ENCODE measurements at places on chromosomes 7 and 10. TPM values are rescaled to one million over a fixed set of nuclear protein-coding genes. Genes with fewer than 3 reads are reported as not detected.

- no peak for DNase-seq
Measured at GRCh38 chr10:4648999-4649398, 177.0 kb upstream of the AKR1E2 start.

PSMC2 gene
- 105 TPM for total RNA-seq

GRCh38 chr10:119219871-119220270 is 12.5 kb downstream of the GRK5 start:
- DNase-seq, result no peak

PCGF5 gene
- total RNA-seq, result 60.6 TPM

GRCh38 chr10:69364232-69364940 is 52.3 kb downstream of the TACR2 start:
- DNase-seq, result no peak

AGR2 gene
- total RNA-seq, result not detected

GRCh38 chr7:28754447-28754846 is 203.7 kb downstream of the TRIL start:
- no peak for DNase-seq

- DNase-seq, result no peak
Measured at GRCh38 chr10:123945325-123945920, 53.8 kb upstream of the CPXM2 start.

- DNase-seq, result no peak
Measured at GRCh38 chr7:117993377-117994003, 120.2 kb upstream of the CTTNBP2 start.

- no peak for DNase-seq
Measured at GRCh38 chr10:59607970-59608369, 101.7 kb downstream of the SLC16A9 start.

RBP3 gene
- not detected for total RNA-seq

AKR1D1 gene
- not detected for total RNA-seq

TAC1 gene
- 0.19 TPM for total RNA-seq

MMP21 gene
- total RNA-seq, result 0.38 TPM

FOXI2 gene
- 0.14 TPM for total RNA-seq

DNA sequence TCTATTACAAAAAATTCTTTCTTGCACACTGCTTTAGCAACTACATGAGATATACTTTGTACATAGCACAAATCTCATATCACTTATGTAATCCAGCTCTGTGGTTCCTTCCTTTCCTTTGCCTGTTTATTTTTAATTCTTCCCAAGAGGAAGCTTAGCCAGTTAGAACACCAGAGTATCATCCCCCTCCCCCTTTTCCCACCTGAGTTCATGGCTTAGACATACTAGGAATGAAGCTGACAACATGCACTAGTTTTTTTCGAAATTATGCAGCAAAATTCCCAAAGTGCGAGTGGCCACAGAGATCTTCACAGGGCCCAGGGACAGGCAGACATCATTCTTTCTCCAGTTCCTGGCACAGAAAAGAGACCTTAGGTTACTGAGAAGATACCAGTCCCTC is 17.8 kb downstream of the CAV1 start:
- no peak for DNase-seq

VSTM2A gene
- total RNA-seq, result not detected

- DNase-seq, result no peak
Measured at GRCh38 chr7:29977886-29978651, 11.5 kb downstream of the SCRN1 start.

INMT gene
- total RNA-seq, result 83.8 TPM

COL26A1 gene
- not detected for total RNA-seq

- DNase-seq, result no peak
Measured at GRCh38 chr10:30445711-30446110, 11.7 kb downstream of the MAP3K8 start.

DNA sequence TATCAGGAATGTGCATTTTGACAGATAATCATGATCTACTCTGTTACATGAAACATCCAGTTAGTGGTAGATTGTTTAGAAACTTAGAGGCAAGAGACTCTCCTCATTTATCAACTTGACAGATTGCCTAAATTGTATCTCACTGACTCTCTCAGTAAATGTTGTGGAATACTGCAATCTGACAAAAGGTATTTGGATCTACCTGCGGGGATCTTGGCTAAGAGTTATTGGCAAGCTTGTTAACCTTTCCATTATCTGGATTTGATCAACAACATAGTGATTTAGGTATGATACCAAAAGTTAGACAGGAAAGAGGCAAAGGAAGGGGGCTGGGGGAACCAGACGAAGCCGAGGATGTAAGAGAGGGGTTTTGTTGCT is 2.0 kb downstream of the VSTM2A start:
- no peak for DNase-seq

GRCh38 chr7:53947732-53948131 is 594.4 kb upstream of the VSTM2A start:
- DNase-seq, result no peak

DNA sequence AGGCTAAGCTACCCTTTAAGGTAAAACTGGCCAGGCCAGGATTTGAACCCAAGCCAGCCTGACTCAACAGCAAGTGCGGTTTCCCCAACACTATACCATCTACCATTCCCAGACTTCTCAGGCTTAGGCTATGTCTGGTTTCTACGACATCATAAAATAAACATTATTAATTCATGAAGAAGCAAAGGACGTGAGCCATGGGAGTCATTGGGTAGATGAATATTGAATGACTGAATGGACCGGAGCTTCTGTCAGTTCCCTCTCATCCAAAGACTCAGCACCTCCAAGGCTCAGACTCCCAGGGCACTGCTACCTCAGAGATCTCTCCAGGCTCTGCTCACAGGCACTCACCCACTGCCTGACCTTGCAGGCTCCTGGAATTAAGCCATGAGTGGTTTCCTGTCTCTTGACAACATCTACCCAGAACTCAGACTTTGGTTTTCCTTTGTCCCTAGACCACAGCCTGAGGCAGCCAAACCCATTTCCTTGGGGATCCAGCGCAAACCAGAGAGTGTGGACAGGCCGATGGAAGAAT is 64.6 kb upstream of the STEAP1B start:
- DNase-seq, result peak; percentile 87

- DNase-seq, result no peak
Measured at GRCh38 chr10:58919927-58920654, 256.4 kb upstream of the PHYHIPL start.

- no peak for DNase-seq
Measured at GRCh38 chr7:100974021-100974420, 4.7 kb downstream of the MUC12 start.

DNA sequence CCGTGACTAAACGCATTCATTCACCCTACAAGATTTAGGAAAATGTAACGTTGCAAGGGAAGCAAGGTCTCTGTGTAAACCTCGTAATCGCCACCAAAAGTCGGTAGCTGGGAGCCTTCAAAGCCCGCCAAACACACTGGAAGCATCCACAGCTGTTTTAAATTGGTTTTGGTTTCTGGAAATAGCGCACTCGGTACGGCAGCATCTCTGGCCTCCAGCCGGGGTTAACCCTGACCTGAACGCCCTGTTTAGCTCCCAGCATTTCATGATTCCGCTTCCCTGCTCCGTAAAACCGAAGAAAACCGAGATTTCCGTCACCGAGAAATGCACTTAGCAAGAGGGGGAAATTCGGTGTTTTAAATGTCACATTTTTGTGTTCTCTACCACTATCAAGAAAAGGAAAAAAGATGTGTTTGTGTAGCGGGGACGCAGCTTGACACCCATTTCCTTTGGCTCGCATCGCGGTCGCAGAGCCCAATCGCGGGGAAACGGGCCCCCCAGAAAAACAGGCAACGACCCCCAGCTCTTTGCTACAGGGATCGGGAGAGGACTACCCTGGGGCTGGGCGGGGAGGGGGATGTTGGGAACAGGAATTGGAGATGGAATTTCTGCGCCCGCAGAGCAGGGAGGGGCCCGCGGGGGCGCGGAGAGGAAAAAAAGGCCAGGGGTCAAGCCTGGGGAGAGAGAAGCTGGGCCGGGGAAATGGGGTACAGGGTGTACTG is 646 bp downstream of the SGCE start:
- DNase-seq, result peak; percentile 80

TSPAN15 gene
- total RNA-seq, result 45.6 TPM

DNA sequence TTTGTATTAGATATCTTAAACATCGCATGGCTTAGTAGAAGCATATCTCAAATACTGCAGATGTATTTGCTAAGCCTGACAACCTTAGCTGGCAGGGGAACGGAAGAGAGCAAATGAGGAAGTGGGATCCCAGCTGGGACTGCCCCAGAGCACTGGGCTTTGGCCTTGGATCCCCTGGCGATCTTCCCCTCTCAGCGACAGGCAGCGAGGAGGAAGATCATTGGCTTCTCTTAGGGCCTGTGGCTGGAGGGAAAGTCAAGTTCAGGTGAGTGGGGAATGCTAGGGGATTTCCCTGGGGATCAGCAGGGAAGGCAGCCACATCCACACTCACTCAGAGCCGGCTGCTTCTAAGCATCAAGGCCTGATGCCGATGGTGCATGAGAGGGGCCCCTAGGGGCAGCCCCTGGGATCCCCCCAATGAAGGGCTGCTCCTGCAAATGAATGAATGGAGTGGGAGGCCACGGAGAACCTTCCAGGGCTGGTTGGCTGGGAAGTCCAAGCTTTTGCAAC is 42.0 kb downstream of the LYZL2 start:
- DNase-seq, result peak; percentile 76

CRTAC1 gene
- 24.5 TPM for total RNA-seq
